CD8-positive, alpha-beta memory T cell (primary cell): ENCODE measurements at places on chromosomes 1 and 21. TPM values are rescaled to one million over a fixed set of nuclear protein-coding genes. Genes with fewer than 3 reads are reported as not detected.

GRCh38 chr1:9605946-9606455 is 17.3 kb downstream of the TMEM201 start:
- DNase-seq, result no peak
- no peaks in the 10 kb centered on the region for H3K27me3 ChIP-seq
- no peaks in the 10 kb centered on the region for H3K4me1 ChIP-seq
- no peak overlapping the region for H3K27ac ChIP-seq
- H3K36me3 ChIP-seq, result no peaks in the 10 kb centered on the region

DNA sequence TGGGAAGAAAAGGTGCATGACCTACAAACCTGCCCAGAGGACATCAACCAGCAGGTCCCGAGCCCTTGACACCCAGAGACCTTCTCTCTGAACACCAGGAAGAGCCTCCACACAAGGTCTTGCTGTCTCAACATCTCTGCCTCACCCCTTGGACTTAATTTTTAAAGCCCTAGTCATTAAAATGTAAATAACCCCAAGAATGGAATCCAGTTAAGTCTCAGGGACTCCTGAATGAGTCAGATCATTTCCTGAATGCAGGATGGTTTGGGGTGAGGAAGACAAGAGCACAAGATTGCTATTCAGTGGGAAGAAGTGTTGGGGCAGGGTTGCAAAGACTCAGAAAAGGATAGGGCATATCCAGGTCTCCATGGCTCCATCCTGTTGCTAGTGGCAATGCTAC is 17.8 kb upstream of the GRIK3 start:
- H3K36me3 ChIP-seq, result no peaks in the 10 kb centered on the region
- H3K27ac ChIP-seq, result no peak overlapping the region
- DNase-seq, result no peak
- no peaks in the 10 kb centered on the region for H3K27me3 ChIP-seq
- no peak overlapping the region for H3K4me3 ChIP-seq

DNA sequence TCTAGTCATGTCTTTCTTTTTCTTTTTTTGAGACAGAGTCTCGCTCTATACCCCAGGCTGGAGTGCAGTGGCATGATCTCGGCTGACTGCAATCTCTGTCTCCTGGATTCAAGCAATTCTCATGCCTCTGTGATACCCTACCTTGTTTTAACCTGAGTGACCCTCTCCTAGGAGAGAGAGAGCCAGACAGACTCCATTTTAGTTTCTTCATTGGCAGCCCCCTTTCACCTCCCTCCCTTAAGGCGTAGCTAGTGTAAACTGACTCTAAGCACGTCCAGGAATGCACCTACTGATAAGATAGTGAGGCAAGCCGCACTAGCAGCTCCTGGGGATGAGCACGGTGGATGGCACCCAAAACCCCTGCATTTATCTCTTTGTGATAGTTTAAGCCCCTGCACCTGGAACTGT is 5.2 kb upstream of the PKNOX1 start:
- no peaks in the 10 kb centered on the region for H3K36me3 ChIP-seq
- DNase-seq, result no peak
- H3K27me3 ChIP-seq, result no peaks in the 10 kb centered on the region
- no peak overlapping the region for H3K4me3 ChIP-seq
- no peak overlapping the region for H3K27ac ChIP-seq

DNA sequence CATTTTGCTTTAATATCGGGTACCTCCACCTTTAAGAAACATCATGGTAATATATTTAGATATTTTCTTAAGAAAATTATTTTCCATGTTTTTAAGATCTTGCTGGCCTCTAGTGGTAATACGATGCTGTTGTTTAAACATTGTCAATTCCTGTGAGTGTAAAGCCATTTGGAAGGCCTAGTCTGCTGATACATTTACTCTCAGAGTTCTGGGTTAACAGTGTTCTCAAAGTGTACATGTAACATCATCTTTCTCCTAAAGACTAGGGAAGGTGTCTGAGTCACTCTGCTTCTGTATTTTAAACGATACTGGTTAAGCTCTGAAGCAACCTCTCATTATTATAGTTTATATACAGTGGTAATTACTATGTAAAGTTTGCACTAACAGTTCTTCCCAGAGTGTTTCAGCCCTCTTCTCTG is 189.1 kb downstream of the RASAL2 start:
- no peak for DNase-seq
- H3K27me3 ChIP-seq, result no peaks in the 10 kb centered on the region
- H3K4me1 ChIP-seq, result no peaks in the 10 kb centered on the region
- no peak overlapping the region for H3K27ac ChIP-seq

GRCh38 chr21:39863111-39863510 is 4.1 kb upstream of the PCP4 start:
- no peaks in the 10 kb centered on the region for H3K4me1 ChIP-seq
- H3K27ac ChIP-seq, result no peak overlapping the region
- no peak for DNase-seq

GRCh38 chr1:170162459-170163246 is 16.9 kb downstream of the NTMT2 start:
- no peaks in the 10 kb centered on the region for H3K27me3 ChIP-seq
- H3K36me3 ChIP-seq, result no peaks in the 10 kb centered on the region
- no peak overlapping the region for H3K4me3 ChIP-seq
- no peak for DNase-seq

DNA sequence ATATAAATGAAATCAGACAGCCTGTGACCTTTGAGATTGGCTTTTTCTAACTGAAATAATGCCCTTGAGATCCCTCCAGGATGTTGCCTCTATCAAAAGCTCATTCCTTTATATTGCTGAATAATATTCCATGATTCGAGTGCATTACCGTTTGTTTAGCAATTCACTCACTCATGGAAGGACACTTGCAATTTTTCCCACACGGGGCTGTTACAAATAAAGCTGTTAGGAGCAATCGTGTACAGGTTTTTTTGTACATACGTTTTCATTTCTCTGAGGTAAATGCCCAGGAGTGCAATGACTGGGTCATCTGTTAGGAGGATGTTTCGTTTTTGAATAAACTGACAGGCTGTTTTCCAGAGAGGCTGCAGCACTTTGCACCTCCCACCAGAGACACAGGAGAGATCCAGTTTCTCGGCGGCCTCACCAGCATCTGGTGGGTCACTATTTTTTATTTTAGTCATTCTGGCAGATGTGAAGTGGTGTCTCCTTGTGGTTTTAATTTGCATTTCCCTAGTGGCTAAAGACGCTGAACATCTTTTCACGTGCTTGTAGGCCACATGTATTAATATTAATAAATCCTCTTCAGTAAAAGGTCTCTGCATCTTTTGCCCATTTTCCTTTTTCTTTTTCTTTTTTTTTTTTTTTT is 11.0 kb downstream of the PRDM15 start:
- no peak for DNase-seq
- H3K4me3 ChIP-seq, result no peak overlapping the region
- no peaks in the 10 kb centered on the region for H3K36me3 ChIP-seq

- DNase-seq, result no peak
- peaks cover 53% of the 10 kb centered on the region for H3K4me1 ChIP-seq
- no peak overlapping the region for H3K27ac ChIP-seq
- H3K4me3 ChIP-seq, result peak overlapping the region; percentile 10
- H3K36me3 ChIP-seq, result peaks cover 11% of the 10 kb centered on the region
These were observed 79.0 kb downstream of the SLC45A1 start for GRCh38 chr1:8396786-8397406.

DNA sequence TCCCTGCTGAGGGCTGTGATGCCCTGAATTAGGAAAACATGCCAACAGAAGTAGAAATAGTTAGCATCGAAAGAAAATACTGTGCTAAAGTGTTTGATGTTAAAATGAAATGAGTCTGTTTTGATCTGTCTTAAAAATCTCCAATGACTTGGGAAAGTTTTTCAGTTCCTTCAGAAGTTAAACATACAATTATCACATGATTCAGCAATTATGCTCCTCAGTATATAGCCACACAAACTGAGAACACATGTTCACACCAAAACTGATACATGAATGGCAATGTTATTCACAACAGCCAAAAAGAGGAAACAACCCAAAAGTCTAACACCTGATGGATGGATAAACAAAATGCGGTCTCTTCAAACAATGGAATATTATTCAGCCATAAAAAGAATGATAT is 130.6 kb downstream of the PTPN14 start:
- H3K4me3 ChIP-seq, result no peak overlapping the region
- H3K27me3 ChIP-seq, result no peaks in the 10 kb centered on the region
- H3K4me1 ChIP-seq, result no peaks in the 10 kb centered on the region
- H3K27ac ChIP-seq, result no peak overlapping the region

- no peak overlapping the region for H3K4me3 ChIP-seq
- no peaks in the 10 kb centered on the region for H3K27me3 ChIP-seq
- no peak overlapping the region for H3K27ac ChIP-seq
- H3K36me3 ChIP-seq, result no peaks in the 10 kb centered on the region
- H3K4me1 ChIP-seq, result no peaks in the 10 kb centered on the region
- DNase-seq, result no peak
These were observed 136.9 kb upstream of the L1TD1 start for GRCh38 chr1:62057641-62058290.

- no peaks in the 10 kb centered on the region for H3K4me1 ChIP-seq
- H3K36me3 ChIP-seq, result no peaks in the 10 kb centered on the region
- no peaks in the 10 kb centered on the region for H3K27me3 ChIP-seq
- no peak overlapping the region for H3K4me3 ChIP-seq
- DNase-seq, result no peak
These were observed 5.2 kb upstream of the PIGR start for GRCh38 chr1:206951318-206952100.

GRCh38 chr1:228312136-228312764 is 94.4 kb downstream of the TRIM11 start:
- DNase-seq, result peak; percentile 32
- no peaks in the 10 kb centered on the region for H3K27me3 ChIP-seq
- H3K4me1 ChIP-seq, result no peaks in the 10 kb centered on the region

DNA sequence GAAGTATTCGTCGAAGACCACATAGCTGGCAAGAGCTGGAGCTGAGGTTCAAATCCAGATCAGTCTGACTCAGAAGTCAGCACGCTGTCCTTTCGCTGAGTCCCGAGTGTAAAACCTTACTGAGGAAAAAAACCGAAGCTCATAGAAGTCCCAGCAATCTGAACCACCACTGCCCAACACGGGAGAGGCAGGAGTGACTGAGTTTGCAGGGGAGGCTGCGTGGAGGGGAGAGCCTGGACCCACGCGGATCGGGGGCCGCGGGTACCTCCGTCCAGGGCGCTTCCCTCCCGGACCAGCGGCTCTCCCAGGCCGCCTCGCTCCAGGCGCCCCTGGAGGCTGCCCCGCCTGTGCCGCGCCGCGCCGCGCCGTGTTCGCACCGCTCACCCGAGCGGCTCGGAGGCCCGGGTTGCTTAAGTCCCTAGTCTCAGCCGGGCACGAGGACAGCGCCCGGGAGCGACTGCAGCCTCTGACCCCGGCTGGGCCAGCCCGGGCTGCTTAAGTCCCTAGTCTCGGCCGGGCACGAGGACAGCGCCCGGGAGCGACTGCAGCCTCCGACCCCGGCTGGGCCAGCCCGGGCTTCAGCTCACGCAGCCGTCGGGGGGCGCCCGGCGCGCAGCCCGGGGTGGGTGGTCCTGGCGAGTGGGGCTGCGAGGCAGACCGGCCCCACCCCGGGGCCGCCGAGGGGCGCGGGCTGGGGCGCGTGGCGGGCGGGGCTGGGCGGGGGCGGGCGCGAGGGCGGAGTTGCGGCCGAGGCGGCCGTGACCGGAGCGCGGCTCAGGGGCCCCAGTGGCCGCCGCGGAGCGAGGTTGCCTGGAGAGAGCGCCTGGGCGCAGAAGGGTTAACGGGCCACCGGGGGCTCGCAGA is at the start of gene ADAMTSL4:
ADAMTSL4 (plus strand) TSS at position 777 of the 864 bp plus-strand sequence. CDS start 2,881 bp downstream, outside the sequence.
- no peaks in the 10 kb centered on the region for H3K36me3 ChIP-seq
- DNase-seq, result peak; percentile 33
- H3K27me3 ChIP-seq, result no peaks in the 10 kb centered on the region
- peaks cover 7% of the 10 kb centered on the region for H3K4me1 ChIP-seq
- peak within 1 kb of the TSS; percentile 67 for H3K27ac ChIP-seq

DNA sequence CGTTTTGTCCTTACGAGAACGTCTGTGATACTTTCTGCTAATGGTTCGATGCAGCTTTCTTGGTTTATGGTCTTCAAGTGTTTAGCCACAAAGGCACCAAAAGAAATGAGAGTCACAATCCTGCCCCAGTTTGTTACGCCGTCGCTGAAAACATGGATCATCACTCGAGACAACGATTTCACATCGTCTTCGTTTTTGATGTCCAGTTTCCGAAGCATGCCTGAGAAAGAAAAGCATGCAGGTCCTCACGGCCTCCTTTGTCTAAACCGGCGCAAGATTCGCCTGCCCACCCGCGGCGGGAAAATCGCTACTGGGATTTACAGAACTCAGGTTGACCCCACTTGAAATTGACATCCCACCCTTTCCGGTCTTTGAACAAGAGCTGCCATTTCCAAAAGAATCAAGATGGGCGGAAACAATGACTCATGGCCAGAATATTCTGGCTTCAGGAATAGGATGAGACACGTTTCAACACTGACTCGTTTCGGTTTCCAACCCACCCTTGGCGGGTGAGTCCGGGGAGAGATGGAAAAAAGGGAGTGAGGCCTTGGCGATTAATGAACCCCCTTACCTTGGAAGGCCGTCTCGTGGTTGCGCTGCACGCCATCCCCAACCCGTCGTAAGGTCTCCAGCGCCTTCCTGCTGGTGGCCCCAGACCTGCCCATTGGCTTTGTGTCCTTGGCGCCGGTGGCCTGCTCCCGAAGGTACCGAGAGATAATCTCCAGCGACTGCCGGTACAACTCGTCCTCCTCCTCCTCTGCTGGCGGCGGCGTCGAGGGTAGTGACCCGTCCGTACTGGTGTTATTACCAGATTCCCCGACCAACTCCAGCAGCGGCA is 919 bp downstream of the MCL1 start:
- peak overlapping the region; percentile 99 for H3K27ac ChIP-seq
- no peaks in the 10 kb centered on the region for H3K27me3 ChIP-seq
- H3K4me3 ChIP-seq, result peak overlapping the region; percentile 68
- peaks cover 51% of the 10 kb centered on the region for H3K36me3 ChIP-seq

DNA sequence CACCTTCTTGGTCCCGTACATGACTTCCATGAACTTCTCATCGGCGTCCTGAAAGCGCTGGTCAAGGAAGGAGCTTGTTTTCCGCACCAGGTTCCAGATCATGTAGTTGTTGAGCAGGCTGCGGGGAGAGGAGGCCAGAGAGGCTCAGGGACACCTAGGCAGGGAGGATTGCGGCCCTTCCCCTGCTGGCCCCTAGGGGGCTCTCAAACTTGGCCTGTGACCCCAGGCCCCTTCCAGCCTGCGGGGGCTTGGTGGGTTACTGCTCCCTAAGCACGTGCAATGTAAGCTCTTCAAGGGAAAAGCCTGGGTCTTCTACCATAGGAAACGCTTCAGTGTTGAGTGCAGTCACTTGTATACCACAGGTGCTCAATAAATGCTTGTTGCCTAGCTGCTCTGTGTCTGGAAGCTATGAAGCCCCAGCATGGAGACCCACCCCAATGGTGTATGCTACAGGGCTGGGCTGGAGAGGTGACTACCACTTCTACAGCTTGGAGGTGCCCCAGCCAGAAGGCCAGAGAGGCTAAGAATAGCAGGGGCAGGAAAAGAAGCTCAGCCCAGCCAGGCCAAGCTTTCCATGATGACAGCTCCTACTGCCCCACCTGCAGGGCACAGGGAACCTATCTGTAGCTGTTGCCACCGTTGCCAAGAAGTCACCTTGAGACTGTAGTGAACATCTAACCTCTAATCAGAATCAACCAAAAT is 45.1 kb downstream of the ECE1 start:
- peaks cover 42% of the 10 kb centered on the region for H3K36me3 ChIP-seq
- no peak overlapping the region for H3K27ac ChIP-seq
- H3K4me1 ChIP-seq, result no peaks in the 10 kb centered on the region
- no peak for DNase-seq
- H3K4me3 ChIP-seq, result no peak overlapping the region

FCRL3 gene
- 10.5 TPM for total RNA-seq

HTR1D gene
- total RNA-seq, result not detected

S100A3 gene
- not detected for total RNA-seq

SOX13 gene
- 3.1 TPM for total RNA-seq

RGS4 gene
- not detected for total RNA-seq

LPAR3 gene
- 0.85 TPM for total RNA-seq

CNKSR1 gene
- 0.86 TPM for total RNA-seq
